ENCODE measurements at places on chromosomes 16 and 17.
A peak's percentile ranks its signal among the peaks of the same experiment; 100 is the strongest.

DNA sequence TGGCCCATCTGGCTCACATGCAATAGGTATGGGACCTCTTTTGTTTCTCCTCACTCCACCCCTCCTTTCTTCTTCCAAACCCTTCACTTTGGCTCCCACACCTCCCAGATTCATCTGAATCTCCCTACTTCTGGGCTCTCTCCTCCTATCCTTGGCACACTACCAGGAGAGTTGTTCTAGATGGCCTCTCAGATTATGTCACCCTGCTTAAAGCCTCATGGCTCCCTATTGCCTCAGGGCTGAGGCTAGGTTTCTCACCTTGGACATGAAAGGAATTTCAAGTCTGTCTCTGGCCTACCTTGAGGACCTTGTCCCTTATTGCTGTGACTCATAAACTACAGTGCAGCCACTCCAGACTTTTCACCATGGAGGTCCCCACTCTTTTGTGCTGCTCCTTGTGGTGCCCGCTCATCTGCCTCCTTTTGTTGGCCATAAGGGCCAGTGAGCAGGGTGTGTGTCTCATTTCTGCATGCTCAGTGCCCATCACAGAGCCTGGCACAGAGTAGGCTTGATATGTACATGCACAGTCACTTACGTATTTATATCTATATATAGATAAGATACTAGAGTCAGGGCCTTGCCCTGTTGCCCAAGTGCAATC is 1.0 kb upstream of the MFAP4 start:
- DNase-seq, result no peak

DNA sequence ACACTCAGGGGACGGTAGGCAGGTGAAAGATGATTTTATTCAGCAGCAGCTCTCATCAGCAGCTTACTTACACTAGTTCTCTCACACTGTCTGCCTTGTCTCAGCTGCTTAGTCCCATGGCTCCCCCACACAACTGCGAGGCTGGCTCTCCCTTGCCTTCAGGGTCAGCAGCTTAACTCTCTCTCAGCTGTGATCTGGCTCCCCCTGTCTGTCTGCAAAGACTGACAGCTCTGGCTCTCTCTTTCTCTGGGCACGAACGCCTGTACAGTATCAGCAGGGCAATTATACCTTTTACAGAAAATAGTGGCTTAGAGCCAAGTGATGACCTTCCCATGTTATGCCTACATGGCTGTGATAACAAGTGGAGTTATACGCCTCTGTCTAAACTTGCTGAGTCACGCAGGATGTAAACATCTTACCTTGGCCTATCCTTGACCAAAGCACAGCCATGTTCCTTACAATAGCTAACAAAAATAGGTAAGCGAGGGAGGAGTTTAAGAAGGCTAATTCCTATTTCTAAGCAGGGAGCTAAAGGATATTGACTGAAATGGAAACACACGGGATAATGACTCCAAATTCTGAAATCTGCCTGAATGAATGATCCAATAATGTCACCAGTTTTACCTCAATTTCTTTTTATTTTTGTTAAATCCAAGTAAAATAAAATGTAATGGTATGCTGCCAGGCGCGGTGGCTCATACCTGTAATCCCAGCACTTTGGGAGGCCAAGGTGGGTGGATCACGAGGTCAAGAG is 1.1 kb upstream of the NDUFAB1 start:
- DNase-seq, result peak; percentile 35

GRCh38 chr17:32772453-32773025 is 104.4 kb downstream of the MYO1D start:
- DNase-seq, result peak; percentile 7

GRCh38 chr16:15970202-15970601 is 20.8 kb downstream of the ABCC1 start:
- peak; percentile 54 for DNase-seq

DNA sequence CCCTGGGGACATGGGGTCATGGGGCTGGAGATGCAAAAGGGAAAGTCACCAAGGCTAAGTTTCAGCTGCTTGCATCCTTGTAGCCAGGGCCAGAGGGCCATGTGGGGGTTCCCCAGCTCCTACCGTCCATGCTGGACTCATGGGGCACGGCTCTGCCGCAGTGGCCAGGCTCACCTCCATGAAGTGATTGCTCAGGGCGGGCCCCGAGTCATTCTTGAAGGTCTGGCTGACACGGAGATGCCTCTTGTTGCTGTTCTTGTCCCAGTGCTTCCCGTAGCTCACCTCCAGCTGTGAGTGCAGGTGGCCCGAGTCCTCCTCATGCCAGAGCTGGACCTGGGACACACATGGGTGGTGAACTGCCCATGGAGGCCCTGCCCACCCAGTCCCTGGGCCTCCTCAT is 114.5 kb downstream of the RMI2 start:
- DNase-seq, result no peak

GRCh38 chr17:20920095-20920814 is 122.6 kb downstream of the USP22 start:
- DNase-seq, result no peak

GRCh38 chr17:57266902-57267311 is 10.6 kb downstream of the MSI2 start:
- no peak for DNase-seq

DNA sequence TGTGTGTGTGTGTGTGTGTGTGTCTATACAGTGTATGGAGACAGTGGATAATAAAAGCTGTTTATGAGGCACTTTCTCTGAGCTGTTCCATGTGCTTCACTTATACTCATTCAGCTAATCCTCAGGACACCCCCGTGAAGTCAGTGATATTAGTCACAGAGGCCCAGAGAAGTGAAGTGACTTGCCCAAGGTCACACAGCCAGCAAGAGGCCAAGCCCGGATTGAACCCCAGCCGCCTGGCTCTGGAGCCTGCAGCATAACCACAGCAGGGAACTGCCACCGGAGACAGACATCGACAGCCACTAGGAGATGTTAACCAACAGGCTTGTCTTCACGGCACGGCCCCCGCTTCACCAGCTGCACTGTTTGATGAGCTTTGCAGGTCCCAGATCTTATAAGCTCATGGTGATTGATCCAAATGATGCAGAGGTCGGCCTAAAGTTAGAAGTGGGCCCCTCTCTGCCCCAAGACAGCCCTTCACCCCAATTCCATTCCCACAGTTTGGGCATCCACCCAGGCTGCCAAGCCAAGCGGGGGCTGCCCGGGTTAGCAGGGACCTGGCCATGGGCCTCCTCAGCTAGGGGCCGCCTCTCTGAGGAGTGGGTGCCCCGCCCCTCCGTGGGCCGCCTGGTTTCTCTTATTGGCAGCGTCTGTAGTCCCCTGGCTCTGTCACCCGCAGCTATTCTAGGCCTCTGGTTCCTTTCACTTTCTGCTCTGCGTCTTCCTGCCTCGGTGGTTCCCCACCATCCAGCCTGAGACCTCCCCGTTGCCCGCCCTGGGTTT is 30.9 kb downstream of the SOCS1 start:
- DNase-seq, result peak; percentile 94

DNA sequence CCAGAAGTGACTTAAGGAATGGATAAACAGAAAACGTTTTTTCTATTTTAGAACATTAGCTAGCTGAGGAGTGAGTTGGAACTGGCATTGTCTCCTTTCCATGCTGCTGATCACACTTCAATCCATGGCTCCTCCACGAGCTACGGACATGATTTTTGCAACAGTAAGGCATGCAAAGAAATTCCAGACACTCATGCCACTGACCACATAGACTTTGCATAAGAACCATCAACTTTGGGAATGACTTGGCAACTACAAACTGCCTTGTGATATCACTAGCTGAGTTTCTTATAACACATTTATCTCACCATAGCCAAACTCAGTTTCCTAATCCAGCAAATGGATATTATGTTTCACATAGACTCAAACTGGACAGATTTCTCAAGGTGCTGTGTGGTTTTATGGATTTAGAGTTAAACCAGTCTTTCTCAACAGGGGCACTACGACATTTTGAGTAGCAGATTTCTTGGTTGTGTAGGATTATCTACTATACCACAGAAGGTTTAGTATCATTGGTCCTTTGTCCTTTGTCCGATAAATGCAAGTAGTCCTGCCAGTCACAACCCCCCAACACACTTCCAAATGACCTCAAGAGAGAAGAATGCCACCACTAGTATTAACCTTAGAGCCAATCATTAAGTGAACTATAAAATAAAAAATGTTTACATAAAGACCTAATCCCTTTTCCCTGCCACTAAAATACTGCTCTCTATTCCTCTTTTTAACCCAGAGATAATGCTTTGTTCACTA is 48.3 kb upstream of the C17orf78 start:
- no peak for DNase-seq

DNA sequence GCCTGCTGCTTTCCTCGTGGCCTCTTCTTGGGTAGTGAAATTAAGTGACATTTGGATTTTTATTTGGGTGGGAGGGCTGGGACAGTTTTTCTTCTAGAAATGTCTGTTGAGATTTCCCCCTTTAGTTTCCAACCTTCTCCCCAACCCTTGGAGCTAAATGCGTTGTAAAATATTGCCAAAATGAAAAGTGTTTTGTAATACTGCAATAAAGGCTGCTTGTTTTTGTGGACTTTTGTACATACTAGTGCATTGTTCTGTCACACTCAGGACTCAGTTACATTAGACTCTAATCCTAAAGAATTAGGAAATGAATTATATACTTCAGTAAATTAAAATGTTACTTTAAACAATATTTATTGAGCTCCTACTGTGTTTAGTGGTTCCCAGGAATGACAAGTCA is 21.7 kb downstream of the HEATR9 start:
- no peak for DNase-seq

GRCh38 chr17:40511136-40511535 is 9.7 kb upstream of the TNS4 start:
- no peak for DNase-seq

GRCh38 chr17:2700030-2700490 is 11.5 kb downstream of the CLUH start:
- DNase-seq, result no peak

DNA sequence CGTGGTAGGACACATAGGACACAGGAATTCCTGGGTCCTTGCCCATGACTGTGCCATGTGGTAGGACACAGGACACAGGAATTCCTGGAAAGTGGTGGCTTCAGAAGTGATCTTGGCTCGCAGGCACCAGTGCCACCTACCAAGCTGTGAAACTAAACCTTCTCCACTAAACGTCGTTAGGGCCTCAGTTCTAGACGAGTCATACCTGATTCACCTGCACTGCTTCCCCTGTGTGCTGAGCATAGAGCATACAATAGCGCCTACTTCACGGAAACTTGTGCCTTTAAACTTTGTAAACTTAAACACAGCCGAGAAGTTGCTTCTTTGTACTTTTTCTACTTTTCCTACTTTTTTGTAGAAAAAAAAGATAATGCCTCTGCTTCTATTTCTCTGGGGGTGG is 4.8 kb downstream of the SOX8 start:
- no peak for DNase-seq

GRCh38 chr17:81132770-81133723 is 32.3 kb upstream of the PVALEF start:
- no peak for DNase-seq

GRCh38 chr17:43626023-43626422 is 35.7 kb downstream of the MEOX1 start:
- DNase-seq, result no peak

GRCh38 chr17:74379495-74380085 is 12.3 kb downstream of the GPR142 start:
- DNase-seq, result peak; percentile 92

DNA sequence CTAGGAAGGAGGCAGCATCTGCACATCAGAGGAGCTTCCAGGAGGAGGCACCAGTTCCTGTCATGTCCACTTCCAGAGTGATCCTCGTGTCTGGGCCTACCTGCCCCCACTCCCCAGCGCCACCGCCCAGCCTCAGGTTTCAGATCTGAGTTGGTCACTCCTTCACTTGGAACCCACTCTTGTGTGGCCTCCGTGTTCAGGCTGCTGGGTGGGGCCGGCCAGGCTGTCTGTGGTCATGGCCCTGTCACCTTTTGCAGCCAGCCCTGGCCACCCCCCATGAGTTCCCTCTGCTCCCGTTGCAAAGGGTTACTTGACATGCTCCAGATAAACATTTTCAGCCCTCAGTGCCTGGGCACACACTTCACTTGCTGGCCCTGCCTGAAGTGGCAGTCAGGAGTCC is 26.6 kb upstream of the SPPL2C start:
- no peak for DNase-seq

DNA sequence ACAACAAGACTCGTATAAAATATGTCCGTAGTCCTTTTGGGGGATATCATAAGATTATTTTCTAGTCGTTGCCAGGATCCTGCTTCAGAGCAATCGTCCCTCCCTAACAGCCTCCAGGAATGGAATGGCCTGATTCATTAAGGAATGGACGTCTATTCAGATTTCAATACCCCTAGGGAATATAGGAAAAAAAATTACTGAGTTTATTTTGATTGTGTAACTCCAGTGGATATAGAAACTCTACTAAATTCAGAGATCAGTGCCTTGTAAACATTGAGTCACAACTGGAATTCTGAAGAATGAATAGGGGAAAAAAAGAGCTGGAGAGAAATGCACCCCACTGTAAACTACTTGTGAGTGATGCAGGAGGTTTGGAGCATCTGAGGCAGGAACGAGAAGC is 1171.5 kb upstream of the GOT2 start:
- DNase-seq, result no peak

DNA sequence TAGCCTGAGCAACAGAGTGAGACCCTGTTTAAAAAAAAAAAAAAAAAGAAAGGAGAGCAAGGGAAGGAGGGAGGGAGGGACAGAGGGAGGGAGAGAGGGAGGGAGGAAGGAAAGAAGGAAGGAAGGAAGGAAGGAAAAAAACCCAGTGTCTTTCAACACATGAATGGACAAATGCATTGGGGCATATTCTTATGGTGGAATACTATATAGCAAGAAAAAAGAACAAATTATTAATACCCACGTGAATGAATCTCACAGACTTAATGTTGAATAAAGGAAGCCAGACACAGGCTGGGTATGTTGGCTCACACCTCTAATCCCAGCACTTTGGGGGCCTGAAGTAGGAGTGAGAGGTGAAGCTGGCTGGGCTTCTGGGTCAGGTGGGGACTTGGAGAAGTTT is 20.3 kb downstream of the RAPGEFL1 start:
- no peak for DNase-seq

GRCh38 chr16:10078541-10078949 is 103.7 kb downstream of the GRIN2A start:
- no peak for DNase-seq

DNA sequence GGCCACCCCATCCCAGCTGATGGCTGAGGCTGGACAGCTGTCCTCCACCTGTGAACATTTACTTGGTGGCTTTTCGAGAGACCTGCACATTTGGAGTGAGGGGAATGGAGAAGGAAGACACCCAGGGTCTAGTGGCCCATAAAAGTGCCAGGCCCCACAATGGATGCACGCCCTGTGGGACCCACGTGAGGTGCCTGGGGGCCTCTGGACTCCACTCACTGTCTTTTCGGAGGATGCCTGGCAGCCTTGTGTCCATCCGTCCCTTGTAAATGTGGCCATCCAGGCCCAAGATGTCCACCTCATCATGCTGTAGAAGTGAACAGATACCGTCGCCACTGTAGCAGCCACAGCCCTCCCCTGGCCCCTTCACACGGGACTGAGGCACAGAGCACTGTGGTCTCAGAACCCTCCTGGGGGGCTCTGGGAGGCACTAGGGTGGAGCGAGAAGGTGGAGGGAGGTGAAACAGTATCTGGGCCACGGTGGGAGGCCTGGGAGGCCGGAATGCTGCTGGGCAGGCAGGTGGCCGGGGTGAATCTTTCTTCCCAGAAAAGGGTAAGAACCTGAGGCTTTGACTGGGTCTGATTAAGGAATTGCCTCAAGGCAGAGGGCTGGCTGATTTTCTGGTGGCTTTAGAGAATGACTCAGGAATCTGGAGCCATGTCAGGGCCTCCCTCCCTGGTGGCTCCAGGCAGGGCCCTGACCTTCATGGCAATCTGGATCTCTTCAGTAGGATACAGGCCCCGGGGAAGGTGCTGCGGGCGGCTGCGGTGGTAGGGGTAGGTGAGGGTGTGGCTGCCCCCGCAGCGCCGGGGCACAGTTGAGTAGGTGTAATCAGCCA is 11.5 kb downstream of the UBALD2 start:
- DNase-seq, result no peak

- DNase-seq, result no peak
Measured at GRCh38 chr17:57138956-57139576, 54.0 kb downstream of the AKAP1 start.

Data from activated CD4-positive, alpha-beta T cell treated with anti-CD3 and anti-CD28 coated beads, Interleukin-10, Interleukin-2, amounts not matched to agents 100 ng/mL and 50 ng/mL, durations not matched to agents 16 hours and 8 hours (primary cell).